ENCODE measurements at places on chromosomes 1 and 21.

- no peak for DNase-seq
These were observed 106.9 kb upstream of the TMEM51 start for GRCh38 chr1:15046487-15047165.

DNA sequence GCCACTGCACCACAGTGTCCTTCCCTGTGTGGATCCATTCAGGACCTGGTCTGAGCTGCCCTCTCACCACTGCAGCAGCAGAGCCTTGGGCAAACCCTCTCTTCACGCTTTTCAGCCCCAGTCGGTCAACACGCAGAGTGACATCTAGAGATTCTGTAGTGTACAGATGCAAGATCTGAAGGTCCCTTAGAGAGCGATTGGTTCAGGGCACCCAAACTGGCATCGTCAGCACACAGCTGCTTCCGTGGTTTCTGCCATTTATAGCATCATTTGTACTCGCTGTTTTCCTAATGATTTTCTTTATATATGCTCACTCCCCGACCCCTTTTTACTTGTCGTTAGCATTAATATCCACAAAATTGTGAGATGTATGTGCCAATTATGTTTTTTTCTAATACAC lies 1.5 kb upstream of the ASCL5 start:
- DNase-seq = no peak

- no peak for DNase-seq
These were observed 117.2 kb downstream of the SLC25A24 start for GRCh38 chr1:108082738-108083562.

DNA sequence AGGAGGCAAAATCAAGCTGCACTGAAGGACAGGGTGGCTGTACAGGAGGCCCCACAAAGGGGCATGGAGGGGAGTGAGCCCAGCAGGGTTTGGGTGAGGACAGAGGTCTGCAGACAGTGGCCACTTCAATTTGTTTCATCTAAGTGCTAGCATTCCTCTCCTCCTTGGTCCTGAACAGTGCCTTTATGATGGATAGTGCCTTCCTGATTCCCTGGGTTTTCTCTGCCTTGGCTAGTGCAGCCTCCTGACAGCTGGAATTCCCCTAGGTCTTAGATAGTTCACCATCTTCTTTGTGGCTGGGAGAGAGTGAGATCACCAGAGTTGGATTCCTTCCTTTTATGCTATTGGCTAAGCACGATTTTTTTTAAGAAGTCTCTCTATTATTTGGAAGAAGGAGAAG lies 3.8 kb upstream of the HPCAL4 start:
- DNase-seq = no peak

- no peak for DNase-seq
These were observed 1.3 kb upstream of the HMGN2 start for GRCh38 chr1:26470878-26471497.

- DNase-seq = no peak
These were observed 570.2 kb upstream of the BEND5 start for GRCh38 chr1:49346767-49347349.

DNA sequence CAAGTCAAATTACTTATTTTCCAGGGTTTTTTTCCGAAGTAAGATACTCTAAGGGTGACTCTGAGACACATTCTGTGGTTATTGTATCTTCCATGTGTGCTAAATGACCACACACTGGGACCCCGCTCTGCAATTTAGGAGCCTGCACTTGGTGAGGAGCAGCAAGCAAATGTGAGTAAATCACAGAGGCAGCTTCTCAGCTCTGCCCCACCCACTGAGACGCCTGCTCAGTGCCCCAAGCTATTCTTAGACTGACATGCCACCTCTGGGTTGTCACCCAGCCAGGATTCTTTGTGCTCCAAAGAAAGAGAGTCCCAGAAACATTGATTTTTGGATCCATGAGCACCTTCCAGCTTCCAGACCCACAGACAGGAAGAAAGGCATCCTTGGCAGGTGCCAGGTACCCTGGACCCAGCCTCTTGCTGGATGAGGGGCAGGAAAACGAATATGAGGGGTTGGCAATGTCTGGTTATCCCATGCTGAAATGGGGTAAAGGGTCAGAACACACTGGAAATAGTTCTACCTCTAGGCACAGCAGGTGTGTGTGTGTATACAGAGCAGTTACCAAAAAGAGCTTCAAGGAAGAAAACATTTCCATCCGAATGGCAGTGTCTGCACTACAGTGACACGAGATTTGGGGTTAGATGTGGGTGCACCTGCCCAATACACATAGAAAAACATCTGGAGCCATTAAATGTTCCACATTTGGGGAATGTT lies 41.2 kb downstream of the TNR start:
- no peak for DNase-seq

- no peak for DNase-seq
These were observed 85.9 kb downstream of the SELENOF start for GRCh38 chr1:86828024-86828423.

GRCh38 chr1:8388732-8389562 lies 71.0 kb downstream of the SLC45A1 start:
- no peak for DNase-seq

GRCh38 chr1:169259816-169260215 lies 107.8 kb downstream of the NME7 start:
- no peak for DNase-seq

DNA sequence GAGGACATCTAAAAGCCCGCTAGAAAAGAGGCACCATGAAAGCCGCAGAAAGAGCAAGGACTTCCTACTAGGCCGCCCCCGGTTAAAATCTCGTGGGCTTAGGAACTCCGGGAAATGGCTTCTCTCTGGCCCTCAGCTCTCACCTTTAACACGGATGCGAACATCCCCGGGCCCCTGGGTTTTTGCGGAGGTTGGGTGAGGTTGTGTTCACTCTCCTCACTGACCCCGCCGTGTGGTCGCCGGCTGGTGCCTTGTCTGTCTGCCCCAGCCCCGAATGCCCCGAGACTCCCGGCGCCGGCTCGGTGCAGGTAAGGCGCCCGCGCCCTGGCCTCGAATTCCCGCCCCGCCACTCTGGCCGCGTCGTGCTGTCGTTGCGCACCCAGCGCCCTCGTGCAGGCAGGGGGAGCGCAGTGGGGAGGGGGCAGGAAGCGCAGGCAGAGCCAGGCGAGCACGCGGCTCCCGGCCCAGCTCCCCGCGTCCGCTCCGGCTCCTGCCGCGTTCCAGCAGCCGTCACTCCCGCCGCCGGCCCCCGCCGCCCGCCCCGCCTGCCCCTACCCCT lies at the start of gene SHISAL2A:
Gene SHISAL2A, plus strand, starts transcription at position 437 of the 559 bp plus-strand sequence. CDS start 326 bp downstream, outside the sequence.
- DNase-seq = peak; percentile 57

DNA sequence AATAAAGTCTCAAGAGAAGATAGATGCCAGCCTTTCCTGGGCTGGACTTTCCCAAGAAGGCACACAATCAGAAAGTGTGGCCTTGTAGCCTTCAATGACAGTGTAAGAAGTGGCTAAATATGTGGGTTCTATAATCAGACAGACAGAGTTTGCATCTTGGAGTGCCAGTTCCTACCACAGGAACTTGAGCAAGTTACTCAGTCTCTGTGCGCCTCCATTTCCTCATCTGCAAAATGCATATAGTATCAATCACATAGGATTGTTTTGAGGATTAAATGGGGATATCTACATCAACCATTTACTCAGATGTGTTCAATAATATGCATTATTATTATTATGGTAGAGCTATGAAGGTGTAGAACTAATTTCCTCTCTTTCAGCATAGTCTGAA lies 176.8 kb upstream of the PTBP2 start:
- DNase-seq = no peak

DNA sequence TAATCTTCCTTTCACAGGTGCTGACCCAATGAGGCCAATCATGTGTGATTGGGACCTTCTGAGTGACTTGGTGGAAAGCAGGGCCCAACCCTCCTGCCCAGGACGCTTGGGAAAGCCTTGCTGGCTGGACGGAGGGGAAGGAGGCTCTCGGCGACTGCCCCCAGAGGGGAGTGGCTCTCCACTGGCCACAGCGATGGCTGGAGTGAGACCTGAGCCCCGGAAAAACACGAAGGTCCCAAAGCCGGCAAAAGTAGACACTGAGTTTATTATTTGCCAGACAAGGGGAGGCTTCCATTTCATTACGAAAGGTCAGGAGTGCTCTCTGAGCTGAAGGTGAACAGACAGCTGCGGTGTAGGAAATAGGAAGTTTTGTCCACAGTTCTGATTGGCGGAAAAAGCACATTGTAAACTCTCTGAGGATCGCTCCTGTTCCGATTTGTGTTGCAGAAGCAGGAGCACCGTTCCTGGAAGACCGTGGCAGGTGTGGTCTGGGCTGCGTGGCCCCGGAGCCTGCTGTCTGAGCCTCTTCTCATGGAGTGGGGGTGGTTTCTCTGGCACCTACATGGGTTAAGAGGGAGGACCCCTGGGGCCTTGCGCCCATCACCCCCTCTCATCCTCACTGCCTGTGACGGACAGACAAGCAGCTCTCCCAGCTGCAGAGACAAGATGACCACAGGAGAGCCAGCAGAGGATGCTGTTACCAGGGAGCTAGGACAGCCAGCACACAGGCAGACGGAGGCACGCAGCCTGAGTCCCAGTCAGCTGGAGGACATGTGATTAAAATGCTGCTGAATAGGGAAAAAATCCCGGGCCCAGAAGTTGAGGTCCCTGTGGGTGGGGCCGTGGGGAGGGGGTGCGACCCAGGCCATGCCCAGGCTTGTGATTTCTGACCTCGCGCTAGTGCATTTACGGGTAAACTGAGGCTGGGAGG lies 41.5 kb downstream of the KRTAP10-1 start:
- DNase-seq = no peak

GRCh38 chr1:42593486-42594100 lies 64.6 kb upstream of the PPIH start:
- no peak for DNase-seq

DNA sequence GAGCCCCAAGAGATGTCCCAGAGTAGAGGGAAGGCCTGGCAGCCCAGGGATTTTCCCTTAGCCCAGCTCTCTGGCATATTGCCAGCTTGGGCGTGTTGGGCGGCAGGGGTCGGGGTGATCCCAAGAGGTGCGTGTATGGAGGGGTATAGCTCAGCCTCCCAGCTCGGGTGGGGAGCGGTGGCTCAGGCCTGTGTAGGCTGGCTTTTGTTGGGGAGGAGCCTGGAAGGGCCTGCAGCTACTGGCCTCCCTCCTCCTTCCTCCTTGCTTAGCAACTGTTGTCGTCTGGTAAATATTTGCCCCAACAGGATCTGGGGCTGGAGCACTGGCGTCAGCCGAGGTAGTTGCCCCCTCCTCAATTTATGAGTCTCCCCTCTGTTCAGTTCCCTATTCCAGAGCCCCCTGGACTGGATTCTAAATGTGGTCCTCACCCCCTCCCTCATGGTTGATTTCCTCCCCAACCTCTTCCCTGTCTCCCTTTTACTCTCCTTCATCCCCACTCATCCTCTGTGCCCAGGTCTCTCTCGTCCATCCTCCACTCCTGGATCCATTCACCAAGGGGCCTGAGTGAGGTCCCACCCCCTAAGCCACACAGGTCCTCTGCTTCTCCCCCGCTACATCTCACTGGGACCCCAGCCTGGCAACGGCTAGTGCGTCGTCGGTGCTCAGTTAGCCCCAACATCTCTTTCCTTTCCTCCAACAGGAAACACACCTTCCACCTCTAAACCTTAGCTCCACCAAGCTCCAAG lies 10.3 kb upstream of the LMNA start:
- DNase-seq = peak; percentile 63

DNA sequence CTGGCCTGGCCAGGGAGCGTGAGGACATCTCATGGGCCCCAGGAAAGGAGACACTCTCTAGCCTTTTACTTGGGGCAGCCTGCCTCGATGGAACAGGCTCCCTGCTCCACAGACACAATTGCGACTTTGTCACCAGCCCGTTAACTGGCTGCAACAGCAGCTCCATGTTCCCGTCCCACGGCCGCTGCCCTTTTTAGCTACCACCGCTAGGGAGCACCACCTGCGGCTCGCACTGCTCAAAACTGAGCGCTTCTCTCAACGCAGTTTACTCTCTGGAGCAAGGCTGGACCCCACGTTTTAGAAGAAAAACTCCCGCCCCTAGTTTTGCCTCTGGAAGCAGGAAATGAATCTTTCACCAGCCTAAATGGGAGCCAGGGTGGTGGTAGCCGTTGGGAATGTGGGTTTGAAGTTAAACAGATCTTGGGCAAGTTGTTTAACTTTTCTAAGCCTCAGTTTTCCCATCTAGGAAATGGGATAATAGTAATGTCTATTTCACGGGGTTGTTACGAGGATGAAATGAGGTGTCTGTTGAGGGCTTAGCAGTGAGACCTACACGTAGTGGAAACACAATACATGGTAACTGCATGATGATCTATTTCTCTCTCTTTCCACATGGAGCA lies 3.5 kb upstream of the LRRC38 start:
- no peak for DNase-seq

DNA sequence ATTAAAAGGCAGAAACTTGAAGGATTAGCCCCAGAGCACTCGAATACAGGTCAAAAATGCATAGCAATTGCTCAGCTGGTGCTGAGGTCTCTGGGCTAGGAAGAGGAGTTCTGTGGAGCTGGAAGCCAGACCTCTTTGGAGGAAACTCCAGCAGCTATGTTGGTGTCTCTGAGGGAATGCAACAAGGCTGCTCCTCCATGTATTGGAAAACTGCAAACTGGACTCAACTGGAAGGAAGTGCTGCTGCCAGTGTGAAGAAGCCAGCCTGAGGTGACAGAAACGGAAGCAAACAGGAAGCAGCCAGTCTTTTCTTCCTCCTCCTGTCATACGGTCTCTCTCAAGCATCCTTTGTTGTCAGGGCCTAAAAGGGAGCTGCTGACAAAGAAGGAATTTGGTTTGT lies 233.4 kb upstream of the FGGY start:
- no peak for DNase-seq

Data from effector memory CD4-positive, alpha-beta T cell (primary cell).